ENCODE measurements at places on chromosomes 7 and 10.
A peak's percentile ranks its signal among the peaks of the same experiment; 100 is the strongest.

- DNase-seq = peak; percentile 11
These were observed 196.1 kb upstream of the LRGUK start for GRCh38 chr7:133931053-133931452.

DNA sequence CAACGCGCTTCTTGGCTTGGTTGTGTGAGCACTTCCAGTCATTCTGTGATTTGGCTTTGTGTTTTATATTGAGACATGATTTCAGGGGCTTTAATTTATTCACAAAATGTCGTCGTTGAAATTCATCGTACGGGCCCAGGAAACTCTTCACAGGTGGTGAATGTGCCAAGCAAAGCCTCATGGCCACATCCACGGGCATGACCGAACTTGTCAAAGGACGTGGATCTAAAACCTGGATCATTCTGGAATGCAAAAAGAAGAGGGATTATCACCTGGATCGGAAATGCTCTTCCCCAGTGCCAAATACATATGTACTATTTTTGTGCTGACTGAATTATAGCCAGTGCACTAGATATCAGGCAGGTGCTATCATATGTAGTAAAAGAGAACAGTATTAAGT is 2.2 kb downstream of the PPP1R3C start:
- no peak for DNase-seq

GRCh38 chr10:128463991-128464760 is 338.0 kb upstream of the MKI67 start:
- DNase-seq = peak; percentile 44

DNA sequence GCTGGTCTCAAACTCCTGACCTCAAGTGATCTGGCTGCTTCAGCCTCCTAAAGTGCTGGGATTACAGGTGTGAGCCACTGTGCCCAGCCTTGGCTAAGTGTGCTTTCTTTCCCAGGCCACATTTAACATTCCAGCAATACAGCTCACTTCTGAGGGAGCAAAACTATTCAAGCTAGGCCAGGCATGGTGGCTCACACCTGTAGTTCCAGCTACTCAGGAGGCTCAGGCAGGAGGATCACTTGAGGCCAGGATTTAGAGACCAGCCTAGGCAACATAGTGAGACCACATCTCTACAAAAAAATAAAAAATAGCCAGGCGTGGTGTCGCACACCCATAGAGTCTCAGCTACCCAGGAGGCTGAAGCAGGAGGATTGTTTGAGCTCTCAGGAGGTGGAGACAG is 23.3 kb upstream of the TPST1 start:
- no peak for DNase-seq

GRCh38 chr7:10579561-10579960 is 394.1 kb upstream of the PHF14 start:
- DNase-seq = no peak

GRCh38 chr7:151051108-151051507 is 2.8 kb downstream of the ASIC3 start:
- peak; percentile 79 for DNase-seq

DNA sequence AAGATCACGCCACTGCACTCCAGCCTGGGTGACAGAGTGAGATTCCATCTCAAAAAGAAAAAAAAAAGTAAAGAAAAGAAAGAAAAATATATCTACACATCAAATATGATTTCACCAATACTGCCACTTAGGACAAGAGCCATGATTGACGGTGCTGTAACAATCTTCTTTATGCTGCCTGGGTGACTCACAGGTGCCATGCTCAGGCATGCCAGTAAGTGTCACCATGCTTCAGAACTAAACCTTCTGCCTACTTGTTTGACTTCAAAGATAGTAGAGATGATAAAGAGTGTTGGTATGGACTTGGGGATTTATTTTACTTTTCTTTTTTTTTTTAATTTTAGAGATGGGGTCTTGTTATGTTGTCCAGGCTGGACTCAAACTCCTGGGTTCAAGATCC is 33.6 kb upstream of the DNMBP start:
- DNase-seq = peak; percentile 18

GRCh38 chr7:94556028-94556427 is 46.4 kb downstream of the CASD1 start:
- no peak for DNase-seq

GRCh38 chr7:48285373-48285772 is 114.1 kb downstream of the ABCA13 start:
- no peak for DNase-seq

DNA sequence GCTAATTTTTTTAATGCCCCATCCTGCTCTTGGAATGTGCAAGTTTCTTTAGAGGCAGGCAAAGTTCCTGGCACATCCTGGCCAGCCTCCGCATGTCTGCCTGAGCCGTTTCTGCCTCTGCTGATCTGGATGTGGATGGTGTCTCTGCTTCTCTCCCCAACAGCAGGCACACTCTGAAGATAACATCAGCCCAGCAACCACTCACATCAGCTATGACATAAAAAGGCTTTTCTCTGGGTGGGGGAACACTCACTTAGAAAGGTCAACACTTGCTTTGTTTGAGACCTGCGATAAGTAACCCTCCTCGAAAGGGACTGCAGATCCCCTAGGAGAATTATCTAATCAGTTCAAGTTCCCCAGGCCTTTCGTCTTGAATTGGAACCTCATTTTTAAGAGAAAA is 142.9 kb downstream of the FGFR2 start:
- no peak for DNase-seq

- DNase-seq = no peak
These were observed 109.7 kb downstream of the C1GALT1 start for GRCh38 chr7:7292085-7292484.

GRCh38 chr7:70707823-70708243 is 424.1 kb upstream of the GALNT17 start:
- no peak for DNase-seq

DNA sequence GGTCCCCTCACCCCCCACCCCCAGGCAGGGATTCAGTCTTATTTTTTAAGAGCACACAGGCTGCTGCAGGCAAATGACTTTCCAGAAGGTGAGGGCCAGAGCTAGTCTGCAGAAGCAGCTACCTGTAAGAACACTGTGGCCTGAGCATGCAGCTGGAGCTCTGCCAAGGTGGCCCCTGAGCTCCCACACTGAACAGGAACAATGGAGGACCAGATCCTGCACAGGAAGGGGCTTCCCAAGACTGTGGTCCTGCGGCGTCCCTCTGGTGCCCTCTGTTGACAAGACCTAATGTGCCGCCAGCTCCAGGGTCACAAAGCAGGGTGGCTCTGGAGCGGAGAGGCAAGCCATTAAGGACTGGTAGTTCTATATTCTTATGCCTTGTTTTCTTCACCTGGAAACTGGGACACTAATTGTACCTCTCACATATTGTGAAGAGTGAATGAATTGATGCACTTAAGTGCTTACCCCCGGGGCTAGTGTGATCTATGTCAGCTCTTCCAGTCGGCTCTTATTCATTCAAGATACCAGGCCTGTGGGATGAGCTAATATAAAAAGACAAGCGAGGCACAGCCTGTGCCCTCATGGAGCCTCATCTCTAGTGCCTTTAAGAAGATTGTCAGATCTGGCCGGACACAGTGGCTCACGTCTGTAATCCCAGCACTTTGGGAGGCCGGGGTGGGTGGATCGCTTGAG is 8.0 kb upstream of the BEND7 start:
- peak; percentile 69 for DNase-seq

DNA sequence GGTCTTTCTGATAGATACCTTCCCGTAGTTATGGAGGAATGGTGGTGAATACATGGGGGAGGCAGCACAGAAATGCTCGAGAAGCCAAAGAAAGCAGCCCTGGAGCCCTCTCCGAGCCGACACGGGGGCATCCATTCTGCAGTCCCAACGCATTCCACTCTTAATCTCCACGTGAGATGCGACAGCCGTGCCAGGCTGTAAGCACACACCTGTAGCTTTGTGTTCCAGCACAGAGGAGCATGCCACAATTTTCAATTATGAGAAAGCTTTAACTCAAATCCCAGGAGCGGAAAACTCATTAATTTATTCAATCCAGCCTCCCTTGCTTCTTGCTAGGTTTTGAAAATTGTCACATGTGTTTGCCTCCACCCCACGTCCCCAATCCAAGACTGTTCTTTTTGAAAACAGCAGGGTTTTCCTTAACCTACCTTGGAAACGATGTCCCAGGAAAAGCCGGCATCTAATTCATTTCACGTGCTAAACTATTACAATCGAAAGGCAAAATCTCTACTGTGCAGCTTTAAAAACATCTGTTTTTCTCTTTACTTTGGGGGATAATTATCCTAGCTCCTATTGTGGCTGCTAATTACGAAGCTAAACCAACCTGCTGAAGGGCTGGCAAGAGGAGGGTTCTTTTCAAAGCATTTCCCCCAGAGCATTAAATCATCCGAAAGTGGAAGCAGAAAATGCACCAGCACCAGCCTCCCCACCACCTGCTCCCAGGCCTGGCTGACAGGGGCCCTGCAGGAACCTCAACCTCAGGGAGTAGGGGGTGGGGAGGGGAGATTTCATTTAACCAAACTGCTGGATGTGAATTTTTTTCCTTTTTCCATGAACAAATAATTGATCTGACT is 56.0 kb upstream of the CHST15 start:
- no peak for DNase-seq

GRCh38 chr7:135755351-135755753 is 6.7 kb upstream of the FAM180A start:
- no peak for DNase-seq

- no peak for DNase-seq
These were observed 101.3 kb upstream of the GHITM start for GRCh38 chr10:84038035-84038434.

All from endothelial cell of umbilical vein (primary cell).